ENCODE measurements at places on chromosomes 3 and 15.
A peak's percentile ranks its signal among the peaks of the same experiment; 100 is the strongest.

GRCh38 chr3:161069511-161070251, 35.5 kb downstream of the B3GALNT1 start:
- DNase-seq, result peak; percentile 84

- DNase-seq, result peak; percentile 44
Observed at GRCh38 chr3:110933821-110934426, 137.7 kb upstream of the NECTIN3 start.

GRCh38 chr3:179460260-179460659, 9.0 kb upstream of the GNB4 start:
- no peak for DNase-seq

- DNase-seq, result no peak
Observed at GRCh38 chr3:50112462-50112861, 23.7 kb downstream of the RBM5 start.

- DNase-seq, result no peak
Observed at GRCh38 chr3:78670746-78671145, 1097.1 kb downstream of the ROBO1 start.

- DNase-seq, result no peak
Observed at GRCh38 chr15:73072894-73073293, 20.6 kb downstream of the NEO1 start.

- DNase-seq, result no peak
Observed at GRCh38 chr3:38190481-38190881, 25.1 kb downstream of the OXSR1 start.

GRCh38 chr15:64284042-64284441, 71.9 kb downstream of the CSNK1G1 start:
- peak; percentile 73 for DNase-seq

- no peak for DNase-seq
Observed at GRCh38 chr3:157499342-157499963, 3.8 kb downstream of the VEPH1 start.

- DNase-seq, result no peak
Observed at GRCh38 chr3:175426805-175427204, 567.7 kb downstream of the NAALADL2 start.

DNA sequence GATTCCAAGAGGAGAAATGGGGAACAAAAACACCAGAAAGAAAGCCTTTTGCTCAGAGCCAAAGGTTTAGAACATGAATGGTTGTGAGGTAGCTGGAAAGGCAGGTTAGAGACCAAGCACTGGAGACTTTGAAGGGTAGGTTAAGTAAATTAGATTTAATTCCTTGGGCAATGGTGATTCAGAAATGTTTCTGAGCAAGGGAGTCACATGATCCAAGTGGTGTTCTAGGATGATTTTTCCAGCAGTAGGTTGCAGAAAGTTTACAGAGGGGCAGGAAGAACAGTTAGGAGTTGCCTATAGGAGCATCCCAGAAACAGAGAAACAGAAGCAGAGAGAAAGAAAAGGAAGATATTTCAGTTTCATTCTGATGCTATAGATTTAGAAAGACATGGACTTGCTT, 139.8 kb downstream of the WDR76 start:
- peak; percentile 22 for DNase-seq

DNA sequence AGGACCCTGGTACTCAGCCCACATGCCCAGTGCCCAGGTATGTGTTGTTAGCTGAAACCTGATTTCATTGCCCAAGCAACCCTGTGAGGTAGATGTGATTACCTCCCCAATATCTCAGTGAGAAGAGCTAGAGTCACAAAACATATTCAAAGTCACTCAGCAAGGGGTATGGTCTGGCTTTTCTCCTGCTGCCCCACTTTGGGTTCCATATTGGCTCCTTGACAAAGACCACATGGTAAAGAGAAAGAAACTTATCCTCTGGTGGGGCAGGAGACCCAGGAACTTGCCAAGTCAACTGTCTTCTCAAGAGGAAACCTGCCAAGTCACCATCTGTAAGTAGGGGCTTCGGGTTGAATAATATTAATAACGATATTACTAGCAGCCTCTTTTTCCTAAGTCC, 148.3 kb upstream of the LMCD1 start:
- DNase-seq, result no peak

DNA sequence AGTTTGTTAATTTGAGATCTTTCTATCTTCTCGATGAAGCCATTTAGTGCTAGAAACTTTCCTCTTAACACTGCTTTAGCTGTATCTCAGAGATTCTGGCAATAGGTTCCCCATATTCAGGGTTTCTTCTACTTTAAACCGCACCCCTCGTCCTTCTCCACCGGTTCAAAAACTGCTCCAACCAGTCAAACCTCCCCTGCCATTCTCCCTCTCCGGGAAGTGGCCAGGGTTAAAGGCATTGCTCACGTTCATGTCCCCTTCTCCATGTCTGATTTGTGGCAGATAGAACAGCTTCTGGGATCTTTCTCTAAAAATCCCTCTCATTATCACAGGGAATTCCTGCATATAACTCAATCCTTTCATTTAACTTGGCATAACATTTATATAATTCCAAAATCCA, 14.4 kb downstream of the ALDH1L1 start:
- no peak for DNase-seq

DNA sequence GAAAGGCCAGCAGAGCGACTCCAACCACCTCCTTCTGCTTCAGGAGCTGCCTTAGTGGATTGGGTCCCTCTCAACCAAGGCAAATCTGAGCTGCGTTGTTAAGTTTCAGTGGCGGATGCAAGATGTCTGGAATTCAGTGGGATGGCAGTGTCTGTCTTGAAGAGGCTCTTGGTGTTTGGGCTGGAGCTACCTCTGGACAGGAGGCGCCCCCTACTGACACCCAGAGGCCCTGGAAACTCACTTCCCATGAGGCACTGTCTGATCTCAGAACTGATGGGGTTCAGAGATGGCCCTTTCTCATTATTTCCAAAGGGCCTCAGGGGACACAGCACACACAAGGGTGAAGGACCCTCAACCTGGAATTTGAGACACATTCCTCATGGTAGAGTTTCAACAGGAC, 6.0 kb upstream of the SLC28A1 start:
- DNase-seq, result peak; percentile 39

- no peak for DNase-seq
Observed at GRCh38 chr3:53350652-53351051, 3.3 kb upstream of the DCP1A start.

DNA sequence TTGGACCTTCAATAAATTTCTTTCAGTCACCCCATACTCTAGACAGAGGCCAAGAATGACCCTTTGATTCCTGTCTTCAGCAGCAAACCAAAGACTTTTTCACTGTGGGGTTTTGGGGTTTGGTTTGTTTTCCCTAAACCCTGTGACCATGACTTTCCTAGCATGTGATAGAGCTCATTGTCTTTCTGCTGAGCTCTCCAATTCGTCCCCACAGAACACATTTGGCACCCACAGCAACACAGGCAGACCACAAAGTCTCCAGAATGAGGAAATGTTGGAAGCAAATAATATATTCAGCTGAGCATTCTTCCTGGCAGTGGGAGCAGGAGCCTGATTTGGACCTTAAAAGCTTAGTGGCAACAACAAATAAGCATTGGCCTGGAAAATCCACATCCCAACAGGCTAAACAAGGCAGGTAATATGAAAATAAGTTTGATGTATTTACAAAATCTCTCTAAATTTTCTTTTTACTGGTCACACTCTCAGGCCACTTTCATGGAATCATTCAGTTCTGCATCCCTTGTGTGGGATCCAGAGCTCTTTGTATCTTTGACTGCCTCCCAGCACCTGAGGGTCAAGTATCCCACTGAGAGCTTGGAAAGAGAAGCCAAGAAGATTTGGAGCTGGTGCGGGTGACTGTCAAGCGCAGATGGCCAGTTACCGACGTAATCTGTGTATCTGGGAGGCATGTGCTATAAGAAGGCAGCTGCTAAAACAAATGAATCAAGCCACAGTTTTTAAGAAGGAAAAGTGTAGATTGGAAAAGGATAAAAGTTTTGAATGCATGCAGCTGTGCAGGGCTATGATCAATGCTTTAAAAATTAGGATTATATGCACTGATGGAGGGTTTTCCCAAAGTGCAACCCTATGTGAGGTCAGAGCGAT, 36.5 kb upstream of the CPB1 start:
- DNase-seq, result peak; percentile 65

GRCh38 chr15:96720251-96720650, 389.8 kb downstream of the NR2F2 start:
- DNase-seq, result no peak

- no peak for DNase-seq
Observed at GRCh38 chr3:133491481-133492059, 81.9 kb upstream of the CDV3 start.

DNA sequence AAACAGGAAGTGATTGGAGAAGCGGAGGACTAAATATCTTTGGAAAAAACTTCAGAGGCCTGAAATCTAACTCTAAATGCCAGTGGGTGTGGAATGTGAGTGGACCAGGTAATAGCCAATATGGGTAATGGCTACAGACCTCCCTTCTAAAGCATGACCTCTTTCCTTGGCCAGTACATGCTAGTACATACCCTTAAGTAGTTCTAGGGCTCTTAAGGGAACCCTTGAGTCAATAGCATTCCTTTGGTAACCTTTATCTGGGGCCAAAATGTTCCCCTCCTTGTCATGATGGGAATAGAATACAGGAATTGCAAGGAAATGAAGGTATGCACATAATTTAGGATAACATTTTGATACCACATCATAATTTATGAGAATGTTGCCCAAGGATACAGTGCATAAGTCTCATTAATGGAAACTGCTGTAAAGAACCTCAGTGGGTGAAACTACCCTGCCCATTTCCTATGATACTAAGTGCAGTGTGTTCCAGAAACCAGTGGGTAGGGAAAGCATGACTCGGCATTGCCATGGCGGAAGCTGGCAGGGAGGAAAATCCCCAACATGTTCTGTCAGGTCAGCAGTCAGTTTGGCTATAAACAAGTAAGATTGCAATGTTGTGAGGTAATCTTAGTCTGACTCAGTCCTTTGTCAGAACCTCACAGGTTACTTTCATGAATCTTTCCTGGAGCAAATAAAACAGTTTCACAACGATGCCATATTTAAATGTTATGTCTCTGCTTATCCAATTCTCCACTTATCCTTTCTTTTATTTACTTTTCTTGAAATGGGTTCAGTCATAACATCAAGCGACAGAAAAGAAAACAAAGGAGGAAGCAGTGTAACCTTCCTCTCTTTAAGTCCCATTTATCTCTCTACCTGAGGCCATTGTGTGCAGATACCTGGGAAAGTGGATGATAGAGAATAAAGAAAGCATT, 23.5 kb upstream of the RAP2B start:
- DNase-seq, result peak; percentile 90

- DNase-seq, result no peak
Observed at GRCh38 chr15:73518180-73518862, 75.4 kb downstream of the REC114 start.

GRCh38 chr15:52042051-52042851, 23.2 kb downstream of the MAPK6 start:
- peak; percentile 11 for DNase-seq

- no peak for DNase-seq
Observed at GRCh38 chr3:127028781-127029657, 46.1 kb downstream of the PLXNA1 start.

GRCh38 chr3:17910922-17911321, 168.5 kb upstream of the TBC1D5 start:
- no peak for DNase-seq

GRCh38 chr3:28036599-28037575, 204.5 kb upstream of the CMC1 start:
- DNase-seq, result no peak

- peak; percentile 82 for DNase-seq
Observed at GRCh38 chr3:31532587-31533168, at the start of gene STT3B. STT3B (plus strand) TSS chr3:31532925; CDS start chr3:31532999, 74 bp downstream.

GRCh38 chr15:64931381-64931780, 19.7 kb downstream of the ANKDD1A start:
- no peak for DNase-seq

DNA sequence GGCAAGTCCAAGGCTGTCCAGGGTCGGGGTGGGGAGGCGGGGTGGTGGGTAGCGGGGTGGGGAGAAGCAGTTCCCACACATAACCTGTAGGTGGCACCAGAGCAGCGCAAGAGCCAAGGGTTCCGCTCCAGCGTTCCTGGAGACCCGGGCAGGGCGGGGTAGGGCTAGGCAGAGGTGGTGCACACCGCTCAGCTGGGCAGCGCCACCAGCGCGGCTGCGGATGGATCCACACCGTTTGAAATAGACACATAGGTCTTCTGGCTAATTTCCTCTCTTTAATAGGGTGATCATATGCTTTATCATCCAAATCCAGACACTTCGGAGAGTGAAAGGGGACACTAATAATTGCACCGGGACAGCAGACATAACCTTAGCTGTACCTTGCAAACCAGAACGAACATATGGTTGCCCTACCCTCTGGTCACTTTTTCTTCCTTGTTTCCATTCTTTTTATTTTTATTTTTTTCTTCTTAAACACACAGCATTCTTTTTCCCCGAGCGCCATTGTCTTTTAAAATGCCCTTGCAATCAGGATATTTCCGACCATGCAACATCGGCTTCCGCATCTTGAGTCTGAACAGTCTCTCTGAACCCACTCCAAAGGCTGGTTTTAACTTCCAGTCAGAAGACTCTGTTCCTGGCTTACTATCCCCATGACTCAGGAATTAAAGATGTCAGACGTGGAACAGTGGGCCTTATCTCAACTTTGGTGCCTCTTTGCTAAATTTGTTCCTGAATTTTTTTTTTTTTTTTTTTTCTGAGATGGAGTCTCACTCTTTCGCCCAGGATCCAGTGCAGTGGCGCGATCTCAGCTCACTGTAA, 12.5 kb upstream of the ZSCAN2 start:
- DNase-seq, result peak; percentile 66

Measured in fibroblast of lung (primary cell).